ENCODE measurements at places on chromosomes 2 and 18.

DNA sequence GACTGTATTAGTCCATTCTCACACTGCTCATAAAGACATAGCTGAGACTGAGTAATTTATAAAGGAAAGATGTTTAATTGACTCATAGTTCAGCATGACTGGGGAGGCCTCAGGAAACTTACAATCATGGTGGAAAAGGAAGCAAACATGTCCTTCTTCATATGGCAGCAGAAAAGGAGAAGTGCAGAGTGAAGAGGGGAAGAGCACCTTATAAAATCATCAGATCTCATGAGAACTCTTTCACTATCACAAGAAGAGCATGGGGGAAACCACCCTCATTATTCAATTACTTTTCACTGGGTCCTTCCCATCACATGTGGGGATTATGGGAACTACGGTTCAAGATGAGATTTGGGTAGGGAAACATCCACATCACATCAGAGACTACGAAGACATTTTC, 43.0 kb upstream of the CAVIN2 start:
- DNase-seq, result no peak

DNA sequence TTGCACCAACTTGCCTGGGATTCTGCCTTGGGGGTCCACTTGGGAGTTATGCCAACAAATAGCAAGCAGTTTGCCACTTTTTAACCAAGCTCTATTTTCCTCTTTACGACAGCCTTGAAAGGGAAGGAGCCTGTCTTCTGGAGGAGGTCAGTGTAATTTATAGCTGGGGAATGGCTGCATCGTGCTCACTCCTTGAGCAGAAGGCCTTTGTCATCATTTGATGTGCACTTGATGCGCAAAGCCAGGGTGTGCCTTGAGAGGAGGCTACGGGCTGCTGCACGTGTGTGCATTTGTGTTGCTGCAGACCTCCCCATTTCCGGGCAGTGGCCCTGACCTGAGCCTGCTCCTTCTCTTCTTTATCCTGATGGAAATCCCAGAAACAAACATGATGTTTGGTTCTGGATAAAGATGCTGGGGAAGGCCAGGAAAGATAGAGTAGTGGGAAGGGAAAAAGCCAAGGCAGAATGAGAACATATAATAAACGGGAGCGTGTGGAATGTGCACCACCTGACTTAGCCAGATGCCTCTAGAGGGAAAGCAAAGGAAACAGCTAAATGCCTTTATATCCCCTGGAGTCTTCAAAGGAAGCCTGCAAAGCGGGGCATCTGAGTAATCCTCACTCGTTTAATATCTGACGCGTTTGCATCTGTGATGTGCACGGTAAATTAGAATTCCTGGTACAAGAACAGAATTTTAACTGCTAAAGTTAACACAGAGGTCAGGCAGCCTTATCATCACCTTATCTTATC, 68.3 kb upstream of the ZNF521 start:
- DNase-seq, result no peak

- DNase-seq, result no peak
These were observed 1064.6 kb upstream of the CHAC2 start for GRCh38 chr2:52703004-52703403.

GRCh38 chr2:217756375-217757107, 246.3 kb downstream of the TNS1 start:
- peak; percentile 43 for DNase-seq

DNA sequence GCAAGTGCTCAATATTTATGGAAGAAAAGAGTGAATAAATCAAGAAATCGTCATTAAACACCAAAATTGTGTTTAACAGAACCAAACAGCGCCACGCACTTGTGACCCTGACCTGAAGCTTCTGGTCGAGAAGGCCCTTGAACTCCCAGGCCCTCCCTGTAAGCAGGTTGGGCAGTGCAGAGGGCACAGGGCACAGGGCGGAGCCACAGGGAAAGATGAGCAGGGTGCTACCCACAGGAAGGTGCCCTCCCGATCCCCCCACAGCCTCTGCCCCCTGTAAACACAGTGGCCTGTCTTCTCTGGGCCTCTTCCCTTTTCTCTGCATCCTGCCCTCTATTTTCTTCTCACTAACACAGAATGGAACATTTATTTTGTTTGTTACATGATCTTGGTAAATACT, 16.9 kb upstream of the TUBB6 start:
- no peak for DNase-seq

- DNase-seq, result no peak
These were observed 35.2 kb downstream of the TMEM163 start for GRCh38 chr2:134683561-134684112.

- no peak for DNase-seq
These were observed 117.3 kb downstream of the WDSUB1 start for GRCh38 chr2:159169187-159169586.

DNA sequence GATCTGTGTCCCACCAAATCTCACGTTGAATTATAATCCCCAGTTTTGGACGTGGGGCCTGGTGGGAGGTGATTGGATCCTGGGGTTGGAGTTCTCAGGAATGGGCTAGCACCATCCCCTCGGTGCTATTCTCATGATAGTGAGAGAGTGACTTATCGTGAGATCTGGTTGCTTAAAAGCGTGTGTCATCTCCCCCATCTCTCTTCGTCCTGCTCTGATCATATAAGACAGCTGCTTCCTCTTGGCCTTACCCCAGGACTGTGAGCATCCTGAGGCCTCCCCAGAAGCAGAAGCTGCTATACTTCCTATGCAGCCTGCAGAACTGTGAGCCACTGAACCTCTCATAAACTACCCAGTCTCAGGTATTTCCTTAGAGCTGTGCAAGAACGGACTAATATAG, 163.7 kb upstream of the NDUFV2 start:
- no peak for DNase-seq

DNA sequence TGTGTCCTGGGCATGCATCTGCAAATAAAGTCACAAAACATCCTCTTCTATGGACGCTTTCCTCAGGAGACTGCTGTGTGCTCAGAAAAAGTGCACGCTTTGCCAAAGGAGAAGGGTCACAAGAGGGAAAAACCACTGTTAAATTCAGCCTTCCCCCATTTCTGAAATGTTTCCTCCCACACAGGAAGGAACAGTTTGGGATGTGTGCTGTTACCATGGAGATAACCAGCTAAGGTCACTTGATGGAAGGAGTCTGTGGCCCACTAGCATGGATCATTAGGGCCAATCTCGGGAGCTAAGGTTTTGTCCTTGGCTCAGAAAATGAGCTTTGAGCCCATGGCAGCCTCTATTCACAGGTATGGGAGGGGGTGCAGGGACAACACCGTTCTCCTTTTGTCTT, 5.6 kb downstream of the KCNE4 start:
- no peak for DNase-seq

GRCh38 chr18:59940068-59940467, 40.3 kb downstream of the PMAIP1 start:
- no peak for DNase-seq

DNA sequence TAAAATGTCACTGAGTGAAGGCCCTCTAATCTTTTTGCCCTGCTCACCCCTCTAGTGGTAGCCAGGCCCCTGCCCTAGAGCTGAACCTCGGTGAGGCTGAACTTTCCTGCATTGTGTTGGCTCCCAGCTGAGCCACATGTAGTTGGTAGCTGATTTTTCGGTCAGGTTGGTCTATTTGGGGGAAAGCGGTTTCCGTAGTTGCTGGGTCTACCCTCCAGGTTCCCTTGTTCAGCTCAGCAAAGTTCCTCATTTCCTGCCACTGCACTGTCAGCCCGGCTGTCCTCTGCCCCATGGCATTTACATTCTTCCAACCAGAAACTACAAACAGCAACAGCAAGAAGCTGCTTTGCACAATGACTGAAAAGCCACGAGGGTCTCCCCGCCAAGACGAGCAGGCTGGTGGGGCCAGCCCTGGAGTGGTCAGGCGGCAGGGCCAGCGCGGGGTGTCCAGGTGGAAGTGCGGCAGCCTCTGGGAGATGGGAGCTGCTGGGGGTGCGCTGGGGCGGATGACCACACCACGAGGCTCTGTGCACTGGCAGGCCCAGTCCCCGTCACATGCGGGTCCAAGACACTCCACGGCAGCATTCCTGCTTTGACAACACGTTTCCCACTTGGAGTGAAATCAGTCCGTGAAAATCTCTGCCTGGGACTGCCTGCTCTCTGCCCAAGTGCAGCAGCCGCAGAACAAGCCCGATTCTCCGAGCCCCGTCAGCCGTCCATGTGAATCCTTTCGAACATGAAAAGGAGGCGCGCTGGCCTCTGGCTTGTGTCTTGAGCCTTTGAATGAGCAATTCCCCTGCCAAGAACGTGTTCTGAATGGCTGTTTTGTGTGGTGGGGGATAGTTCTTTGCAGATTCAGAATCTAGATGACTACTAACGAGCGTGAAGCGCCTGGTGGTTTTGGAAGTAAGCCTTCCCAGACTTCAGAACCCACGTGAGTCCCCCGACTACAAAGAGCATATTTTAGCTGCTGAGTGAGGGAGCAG, 159.4 kb downstream of the ASB1 start:
- no peak for DNase-seq

DNA sequence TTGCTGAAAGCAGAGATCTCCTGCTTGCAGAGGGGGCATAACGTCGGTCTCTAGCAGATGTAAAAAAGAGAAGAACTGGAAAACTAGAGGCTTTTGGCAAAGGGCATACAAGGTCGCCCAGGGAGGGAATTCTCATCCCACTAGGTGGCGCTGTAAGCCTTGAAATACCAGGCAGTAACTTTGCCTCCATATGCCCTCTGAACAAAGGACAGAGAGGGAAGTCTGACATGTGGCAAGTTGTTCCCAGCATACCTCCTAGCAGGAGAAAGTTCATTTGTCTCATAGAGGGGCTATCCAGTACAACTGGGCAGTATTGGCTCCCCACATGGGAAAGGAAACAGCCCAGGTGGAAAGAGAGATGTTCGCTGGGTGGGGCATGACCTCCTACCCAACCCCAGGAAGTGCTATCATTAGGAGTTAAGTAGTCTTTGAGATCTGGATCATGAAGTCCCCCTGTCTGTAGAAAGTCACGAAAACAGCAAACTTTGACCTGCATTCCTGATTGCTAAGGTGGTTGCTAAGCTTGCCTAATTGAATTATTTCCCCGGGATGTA, 39.9 kb downstream of the STK17B start:
- DNase-seq, result peak; percentile 45

DNA sequence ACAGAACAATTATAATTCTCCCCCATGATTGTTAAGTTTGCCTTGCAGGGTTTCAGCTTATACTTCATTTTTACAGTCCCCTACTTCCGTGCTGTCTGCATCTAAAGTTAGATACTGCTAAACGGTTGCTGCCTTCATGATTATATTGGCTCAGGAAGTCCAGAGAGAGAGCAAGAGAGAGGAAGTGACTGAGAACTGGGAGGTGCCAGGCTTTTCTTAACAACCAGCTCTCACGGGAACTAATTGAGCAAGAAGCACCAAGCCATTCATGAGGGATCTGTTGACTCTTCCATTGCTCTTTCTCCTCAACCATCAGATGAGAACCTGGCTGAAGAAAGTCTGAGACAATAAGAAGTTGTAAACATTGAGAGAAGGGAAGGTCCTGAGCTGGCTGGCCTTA, 125.5 kb upstream of the SIX2 start:
- DNase-seq, result no peak

DNA sequence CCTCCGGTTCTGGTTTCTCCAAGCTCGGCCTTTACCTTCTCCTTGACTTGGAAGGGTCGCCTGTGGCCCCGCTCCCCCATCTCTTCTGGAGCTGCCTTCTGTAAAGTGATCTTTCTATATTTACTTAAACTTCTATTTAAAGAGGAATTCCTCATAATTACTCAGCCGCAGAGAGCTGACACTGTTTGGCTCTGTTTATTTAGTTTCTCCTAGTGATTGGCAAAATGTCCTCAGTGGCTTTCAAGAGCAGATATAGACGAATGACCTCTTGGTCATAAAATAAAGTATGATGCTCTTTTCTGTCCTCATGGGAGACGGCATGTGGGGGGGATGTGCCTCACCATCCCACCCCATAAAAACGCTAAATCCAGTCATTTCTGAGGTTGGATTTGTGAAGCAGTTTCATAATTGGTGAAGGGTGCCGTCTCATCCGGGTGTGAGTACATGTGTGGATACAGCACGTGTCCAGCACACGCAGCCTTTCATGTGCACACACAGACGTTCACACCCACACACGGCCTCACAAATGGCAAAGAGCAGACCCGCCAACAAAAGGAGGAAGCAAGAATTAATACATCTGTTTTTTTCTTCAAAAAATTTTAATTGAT, 43.4 kb upstream of the SMAD7 start:
- no peak for DNase-seq

DNA sequence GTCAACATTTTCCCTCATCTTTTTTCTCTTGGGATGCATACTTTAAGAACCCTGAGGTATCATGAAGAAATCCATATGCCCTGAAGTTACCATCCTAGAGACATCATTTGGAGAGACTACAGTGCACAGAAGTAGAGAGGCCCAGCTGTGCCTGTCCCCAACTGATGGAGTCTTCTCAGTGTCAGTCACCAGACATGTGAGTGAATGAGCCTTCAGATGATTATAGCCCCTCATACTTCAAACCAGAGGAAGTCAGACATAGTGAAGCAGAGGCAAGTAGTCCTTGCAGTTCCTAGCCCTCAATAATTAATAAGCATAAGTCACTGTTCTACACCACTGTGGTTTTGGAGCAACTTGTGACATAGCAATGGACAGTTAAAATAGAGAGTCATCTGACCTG, 194.4 kb upstream of the ITGA4 start:
- DNase-seq, result no peak

DNA sequence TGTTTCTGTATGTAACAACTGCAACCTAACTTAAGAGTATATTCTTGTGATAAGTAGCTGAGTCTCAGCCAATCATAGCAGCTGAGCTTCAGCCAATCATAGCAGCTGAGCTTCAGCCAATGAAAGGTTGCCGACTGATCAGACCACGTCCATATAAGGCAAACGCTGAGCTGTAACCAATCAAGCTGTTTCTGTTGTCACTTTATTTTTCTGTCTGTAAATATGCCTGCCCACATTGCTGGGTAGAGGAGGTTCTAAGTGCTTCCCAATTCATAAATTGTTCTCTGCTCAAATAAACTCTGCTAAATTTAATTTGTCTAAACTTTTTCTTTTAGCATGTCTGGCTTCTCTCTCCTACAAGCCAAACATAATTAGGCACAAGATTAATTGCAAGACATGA, 231.5 kb upstream of the TCF4 start:
- no peak for DNase-seq

- no peak for DNase-seq
These were observed 295.3 kb upstream of the COL3A1 start for GRCh38 chr2:188678882-188679281.

DNA sequence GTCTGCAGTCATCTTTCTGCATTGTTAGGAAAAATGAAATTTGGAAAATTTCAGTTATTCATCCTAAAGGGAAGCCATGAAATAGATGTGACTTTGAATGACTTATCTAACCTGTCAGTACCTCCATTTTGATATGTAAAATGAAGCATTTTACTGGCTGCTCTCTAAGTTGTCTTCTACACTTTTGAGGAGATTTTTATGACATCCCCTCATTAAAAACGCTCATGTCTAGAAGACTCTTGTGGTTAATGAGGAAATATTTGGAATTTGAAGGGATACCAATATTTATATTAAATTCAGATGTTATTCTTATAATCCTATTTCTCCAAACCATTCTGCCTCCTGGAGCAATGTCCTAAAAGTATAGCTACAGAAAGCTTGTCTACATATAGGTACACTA, 73.8 kb upstream of the THUMPD2 start:
- no peak for DNase-seq

- no peak for DNase-seq
These were observed 51.6 kb upstream of the CCBE1 start for GRCh38 chr18:59748628-59749360.

GRCh38 chr2:46716927-46717326, 198.7 kb downstream of the MCFD2 start:
- DNase-seq, result no peak

Measured in central memory CD8-positive, alpha-beta T cell (primary cell).